ENCODE measurements at places on chromosomes 16 and 17.

- no peak for DNase-seq
Observed at GRCh38 chr17:43445009-43445589, 38.7 kb upstream of the DHX8 start.

- DNase-seq, result no peak
Observed at GRCh38 chr16:15777533-15778203, 79.2 kb downstream of the MYH11 start.

GRCh38 chr16:50712956-50713355 is 19.6 kb downstream of the NOD2 start:
- no peak for DNase-seq

DNA sequence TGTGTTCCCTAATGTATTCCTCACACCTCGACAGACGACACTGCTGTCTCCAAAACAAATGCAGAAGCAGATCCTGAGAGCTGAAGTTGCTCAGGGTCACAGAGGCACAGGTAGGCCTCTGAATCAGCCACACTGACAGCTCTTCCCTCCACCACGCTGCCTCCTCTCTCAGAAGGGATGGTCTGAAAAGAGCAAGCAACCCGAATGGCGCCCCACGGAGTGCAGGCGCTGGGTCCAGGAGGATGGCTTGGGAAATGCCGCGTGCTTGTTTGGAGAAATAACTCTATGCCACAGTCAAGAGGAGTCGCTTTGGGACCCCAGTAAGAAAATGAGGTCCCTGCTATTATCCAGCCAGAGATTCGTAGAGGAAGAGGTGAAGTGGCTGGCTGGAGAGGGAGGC is 15.9 kb downstream of the CYB561 start:
- no peak for DNase-seq

- no peak for DNase-seq
Observed at GRCh38 chr16:80527297-80527696, 13.5 kb upstream of the DYNLRB2 start.

DNA sequence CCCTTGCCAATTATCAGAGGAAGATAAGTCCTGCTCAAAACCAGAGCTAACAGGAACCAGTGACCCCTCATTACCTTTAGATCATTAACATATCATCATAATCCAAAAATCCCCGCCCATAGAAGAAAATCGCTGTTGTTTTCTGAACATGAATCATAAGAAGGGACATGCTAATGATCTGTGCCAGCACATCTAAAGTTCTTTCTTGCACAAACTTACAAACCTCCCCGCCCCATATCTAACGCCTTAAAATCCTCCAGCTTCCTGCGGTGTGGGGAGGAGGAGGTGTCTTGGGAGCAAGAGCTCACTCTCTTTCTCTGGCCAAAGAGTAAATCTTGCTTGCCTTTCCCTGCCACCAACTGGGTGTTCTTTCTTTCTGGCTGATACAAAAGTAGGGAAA is 78.3 kb downstream of the IRX3 start:
- DNase-seq, result no peak

- DNase-seq, result no peak
Observed at GRCh38 chr17:57535249-57535966, 209.7 kb downstream of the CCDC182 start.

- DNase-seq, result no peak
Observed at GRCh38 chr17:10151667-10152496, 46.5 kb downstream of the GAS7 start.

DNA sequence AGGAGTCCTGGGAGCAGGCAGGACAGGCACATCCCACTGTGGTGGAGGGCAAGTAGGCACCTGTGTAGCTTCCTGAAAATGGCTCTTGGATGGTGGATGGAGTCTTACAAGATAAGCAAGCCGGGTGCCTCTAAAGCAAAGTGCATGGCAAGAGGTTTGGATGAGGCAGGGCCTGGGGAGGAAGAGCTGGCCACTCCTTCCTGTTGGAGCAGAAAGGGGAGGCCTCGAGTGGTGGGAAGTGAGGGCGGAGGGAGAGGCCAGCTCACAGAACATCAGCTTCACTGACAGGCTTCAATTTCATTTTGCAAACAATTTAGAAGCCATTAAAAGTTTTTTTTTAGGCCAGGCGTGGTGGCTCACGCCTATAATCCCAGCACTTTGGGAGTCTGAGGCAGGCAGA is 31.0 kb downstream of the CD300A start:
- DNase-seq, result no peak

DNA sequence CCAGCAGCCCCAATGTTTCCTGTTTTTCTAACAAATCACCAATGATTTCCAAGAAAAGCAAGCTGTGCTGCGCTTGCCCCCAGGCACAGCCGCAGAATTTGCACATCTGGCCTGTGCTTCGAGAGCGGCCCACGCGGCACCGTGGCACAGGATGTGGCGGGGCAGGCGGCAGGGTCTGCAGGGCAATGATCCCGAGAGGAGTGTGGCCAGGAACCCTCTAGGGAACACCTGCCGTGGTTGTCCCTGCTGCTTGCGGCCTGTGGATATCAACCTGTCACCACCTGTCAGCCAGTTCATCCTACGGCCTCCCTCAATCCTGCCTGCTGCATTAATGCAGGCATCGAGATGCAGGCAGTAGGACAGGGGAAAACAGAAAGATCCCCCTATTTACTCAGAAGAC is 24.0 kb downstream of the PIK3R5 start:
- DNase-seq, result no peak

- no peak for DNase-seq
Observed at GRCh38 chr17:2794111-2794803, 2.0 kb upstream of the RAP1GAP2 start.

GRCh38 chr17:55093353-55093752 is 124.8 kb downstream of the STXBP4 start:
- DNase-seq, result no peak

Data from right renal pelvis (tissue), 4 donors.